ENCODE measurements at places on chromosomes 6 and 20. TPM values are rescaled to one million over a fixed set of nuclear protein-coding genes. Genes with fewer than 3 reads are reported as not detected.

DNA sequence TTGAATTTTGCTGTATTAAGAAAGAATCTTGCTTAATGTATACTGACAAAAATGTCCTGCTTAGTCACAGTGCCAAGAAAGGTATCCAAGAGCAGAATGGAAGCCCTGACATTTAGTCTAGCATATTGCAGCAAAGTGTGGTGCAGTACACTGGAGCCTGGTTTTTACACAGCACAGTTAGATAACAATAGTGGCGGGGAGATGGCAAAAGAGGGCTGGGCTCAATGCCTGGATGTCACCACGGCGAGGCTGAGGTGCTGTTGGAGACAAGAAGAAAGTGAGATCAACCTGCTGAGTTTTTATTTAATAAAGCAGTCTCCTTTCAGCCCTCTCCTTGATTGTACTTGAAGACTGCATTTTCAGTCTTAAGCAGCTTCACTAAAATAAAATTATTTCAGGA lies 426.0 kb downstream of the LMBRD1 start:
- no peaks in the 10 kb centered on the region for H3K4me1 ChIP-seq
- H3K4me3 ChIP-seq: no peak overlapping the region
- no peaks in the 10 kb centered on the region for H3K36me3 ChIP-seq
- H3K27ac ChIP-seq: no peak overlapping the region
- DNase-seq: no peak

DNA sequence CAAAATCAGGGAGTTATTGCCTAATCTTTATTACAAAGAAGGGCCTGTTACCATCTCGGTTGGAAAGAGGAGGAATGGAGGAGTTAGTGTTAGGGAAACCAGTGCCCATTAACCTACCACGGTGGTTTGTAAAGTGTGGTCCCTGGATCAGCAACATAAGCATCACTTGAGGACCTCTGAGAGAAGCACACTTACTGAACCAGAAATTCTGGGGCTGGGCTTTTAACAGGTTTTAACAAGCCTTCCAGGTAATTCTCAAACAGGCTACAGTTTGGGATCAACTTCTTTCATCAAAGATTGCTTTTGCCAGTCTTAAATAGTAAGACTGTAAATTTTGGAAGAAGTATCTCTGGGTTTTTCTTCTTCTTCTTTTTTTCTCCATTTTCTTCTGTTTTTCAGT lies 329.5 kb upstream of the JAG1 start:
- H3K27me3 ChIP-seq: no peaks in the 10 kb centered on the region
- no peak overlapping the region for H3K27ac ChIP-seq
- no peak overlapping the region for H3K4me3 ChIP-seq
- no peak for DNase-seq
- no peaks in the 10 kb centered on the region for H3K36me3 ChIP-seq
- no peaks in the 10 kb centered on the region for H3K4me1 ChIP-seq

- H3K4me3 ChIP-seq: no peak overlapping the region
- H3K4me1 ChIP-seq: no peaks in the 10 kb centered on the region
- DNase-seq: no peak
- H3K27ac ChIP-seq: no peak overlapping the region
- H3K27me3 ChIP-seq: no peaks in the 10 kb centered on the region
These were observed 22.3 kb downstream of the TPBG start for GRCh38 chr6:82385961-82386360.

DNA sequence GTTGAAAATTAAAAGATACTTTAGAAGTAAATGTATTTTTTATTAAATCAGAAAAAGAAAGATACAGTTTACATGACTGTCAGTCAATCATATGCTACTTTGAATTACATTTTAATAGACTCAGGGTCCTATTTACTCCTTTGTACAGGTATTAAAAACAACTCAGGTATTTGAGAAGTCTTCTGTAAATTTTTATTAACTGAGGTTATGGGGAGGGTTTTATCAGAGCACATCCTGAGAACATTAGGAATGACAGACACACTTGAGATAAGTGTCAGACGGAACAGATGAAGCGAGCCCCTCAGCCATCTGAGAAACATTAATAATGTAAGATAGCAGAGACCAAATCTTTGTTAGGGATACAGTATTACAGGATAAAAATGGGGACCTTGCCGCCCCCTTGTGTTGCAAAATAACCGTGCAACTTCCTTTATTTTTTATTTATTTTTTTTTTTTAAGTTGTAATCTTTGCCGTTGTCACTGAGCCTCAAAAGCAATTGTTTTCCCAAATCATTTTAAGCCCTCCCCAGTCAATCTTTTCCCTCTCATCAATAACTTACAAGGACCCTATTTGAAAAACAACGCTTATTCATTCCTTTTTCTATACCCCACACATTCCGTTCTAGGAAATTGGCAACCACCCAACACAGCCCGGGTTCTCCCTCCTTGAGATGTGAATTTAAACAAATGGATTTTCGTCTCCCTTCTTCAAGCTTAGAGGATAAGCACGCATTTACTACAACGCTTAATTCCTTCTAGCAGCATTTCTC lies 126.7 kb downstream of the BCAS1 start:
- H3K4me1 ChIP-seq: peaks cover 12% of the 10 kb centered on the region
- no peaks in the 10 kb centered on the region for H3K36me3 ChIP-seq
- no peak for DNase-seq
- H3K27ac ChIP-seq: no peak overlapping the region
- H3K27me3 ChIP-seq: no peaks in the 10 kb centered on the region

DNA sequence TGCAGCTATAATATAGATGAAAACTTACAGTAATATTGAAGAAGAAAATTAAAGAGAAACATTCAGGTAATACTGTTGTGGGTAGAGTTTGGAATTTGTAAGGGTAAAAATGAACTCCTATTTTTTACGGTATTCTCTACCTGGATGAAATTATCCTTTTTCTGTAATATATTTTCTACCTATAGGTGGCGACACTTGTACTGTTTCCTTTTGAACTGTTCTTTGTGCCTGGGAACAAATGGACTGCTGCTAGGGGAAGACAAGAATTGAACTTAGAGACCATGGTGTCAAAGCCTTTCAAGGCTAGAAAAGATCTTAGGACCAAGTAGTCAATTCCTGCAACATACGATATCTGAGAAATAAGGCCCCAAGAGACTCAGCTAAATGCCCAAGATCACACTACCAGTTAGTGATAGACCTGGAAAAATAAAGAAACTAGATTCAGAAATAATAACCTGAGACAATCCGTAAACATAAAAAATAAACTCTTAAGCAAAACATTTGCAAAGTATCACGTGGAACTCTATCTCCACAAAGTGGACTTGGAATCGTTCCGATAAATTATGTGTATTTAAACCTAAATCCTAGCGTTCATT lies 383.8 kb downstream of the TFAP2A start:
- H3K27ac ChIP-seq: no peak overlapping the region
- no peaks in the 10 kb centered on the region for H3K27me3 ChIP-seq
- no peak for DNase-seq
- H3K4me1 ChIP-seq: no peaks in the 10 kb centered on the region
- no peak overlapping the region for H3K4me3 ChIP-seq
- H3K36me3 ChIP-seq: no peaks in the 10 kb centered on the region

DNA sequence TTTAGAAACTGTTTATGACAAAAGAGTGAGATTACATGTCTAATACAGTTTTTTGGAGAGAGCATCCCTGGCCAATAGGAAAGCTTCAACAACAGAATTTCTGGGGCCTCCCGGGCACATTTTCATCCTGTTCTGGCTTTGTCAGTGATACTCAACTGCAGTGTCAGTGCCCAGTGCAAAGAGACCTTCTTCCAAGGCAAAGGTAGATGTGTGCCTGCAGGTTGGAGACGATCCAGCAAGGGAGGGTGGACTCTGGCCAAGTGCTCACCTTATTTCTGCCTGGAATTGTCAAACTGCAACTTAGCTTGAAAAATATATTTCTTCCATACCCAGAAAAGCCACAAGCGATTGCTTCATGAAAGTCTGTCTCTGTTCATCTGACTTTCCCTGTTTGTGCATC lies 211.6 kb upstream of the SNX9 start:
- H3K4me1 ChIP-seq: no peaks in the 10 kb centered on the region
- no peaks in the 10 kb centered on the region for H3K36me3 ChIP-seq
- no peak overlapping the region for H3K27ac ChIP-seq
- no peaks in the 10 kb centered on the region for H3K27me3 ChIP-seq
- no peak for DNase-seq

DNA sequence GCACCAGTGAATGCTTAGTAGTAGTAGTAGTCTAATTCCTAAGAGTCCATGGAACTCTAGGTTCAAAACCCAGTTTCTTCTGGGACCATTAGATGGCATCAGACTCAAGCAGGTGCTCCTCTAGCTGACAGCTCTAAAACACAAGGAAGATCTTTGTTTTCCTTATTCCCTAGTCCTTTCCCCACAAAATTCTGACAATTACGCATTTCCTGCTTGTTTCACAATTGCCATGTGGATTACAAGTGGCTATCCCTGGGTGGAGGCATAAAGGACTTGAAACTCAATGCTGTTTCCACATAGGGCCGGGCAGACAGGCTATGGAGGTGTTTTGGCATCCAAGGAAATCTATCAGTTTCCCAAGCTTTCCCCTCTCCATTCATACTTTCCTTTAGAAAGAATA lies 9.2 kb upstream of the HLA-DOB start:
- DNase-seq: no peak
- no peak overlapping the region for H3K4me3 ChIP-seq
- no peaks in the 10 kb centered on the region for H3K4me1 ChIP-seq
- H3K27me3 ChIP-seq: no peaks in the 10 kb centered on the region
- H3K36me3 ChIP-seq: peaks cover 24% of the 10 kb centered on the region

GRCh38 chr6:16725145-16725864 lies 36.0 kb downstream of the ATXN1 start:
- no peaks in the 10 kb centered on the region for H3K36me3 ChIP-seq
- peaks cover 8% of the 10 kb centered on the region for H3K4me1 ChIP-seq
- peak overlapping the region; percentile 86 for H3K27ac ChIP-seq
- H3K4me3 ChIP-seq: peak overlapping the region; percentile 31
- no peaks in the 10 kb centered on the region for H3K27me3 ChIP-seq

DNA sequence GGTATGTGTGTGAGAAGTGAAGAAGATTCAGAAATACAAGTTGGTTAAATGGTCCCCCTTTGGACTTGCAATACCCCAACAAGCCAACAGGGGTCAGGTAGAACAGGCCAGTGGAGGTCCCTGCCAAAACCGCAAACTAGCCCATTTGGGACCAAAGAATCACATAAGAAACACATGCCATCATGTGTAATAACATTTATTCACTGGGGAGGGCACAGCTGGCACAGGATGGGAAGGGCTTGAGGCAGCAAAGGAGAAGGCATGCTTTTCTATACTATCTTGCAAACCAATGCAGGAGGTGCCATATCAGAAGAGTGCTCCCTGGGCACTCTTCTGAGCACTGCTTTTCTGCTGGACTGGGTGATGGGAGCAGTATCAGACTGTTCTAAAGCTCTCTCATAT lies 116.1 kb upstream of the TRAF3IP2 start:
- H3K4me3 ChIP-seq: no peak overlapping the region
- no peak for DNase-seq
- H3K27me3 ChIP-seq: no peaks in the 10 kb centered on the region

DNA sequence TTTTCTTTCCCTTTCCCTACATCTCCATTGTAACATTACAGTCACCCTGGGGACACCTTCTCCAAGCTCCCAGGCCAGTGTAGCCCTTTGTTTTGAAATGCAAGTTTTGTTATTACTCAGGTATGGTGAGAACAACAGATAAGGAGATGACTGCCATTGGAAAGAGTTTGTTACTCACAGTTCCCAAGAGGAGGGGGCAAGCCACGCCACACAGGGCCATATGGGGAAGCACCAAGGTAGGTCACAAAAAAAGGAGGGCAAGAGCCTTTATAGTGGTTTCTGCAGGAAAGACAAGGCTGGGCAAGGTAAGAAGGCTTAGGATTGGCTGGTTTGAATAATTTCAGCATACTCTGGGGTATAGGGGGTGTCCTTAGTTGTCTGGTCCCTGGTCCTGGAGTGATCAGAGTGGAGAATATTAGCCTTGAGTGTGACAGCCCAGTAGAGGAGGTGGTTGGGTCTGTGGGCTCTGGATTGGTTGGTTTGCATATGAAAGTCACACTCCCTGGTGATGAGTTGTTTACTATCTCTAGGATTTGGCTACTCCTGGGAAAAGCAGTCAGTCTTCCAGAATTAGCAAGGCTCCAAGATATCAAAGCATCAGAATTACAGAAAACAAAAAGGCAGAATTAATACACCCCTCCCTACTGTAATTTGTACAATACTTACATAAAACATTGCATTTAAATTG lies 33.1 kb upstream of the SMLR1 start:
- no peak overlapping the region for H3K4me3 ChIP-seq
- no peaks in the 10 kb centered on the region for H3K36me3 ChIP-seq
- H3K27me3 ChIP-seq: no peaks in the 10 kb centered on the region

- no peak for DNase-seq
- H3K27me3 ChIP-seq: no peaks in the 10 kb centered on the region
- no peak overlapping the region for H3K4me3 ChIP-seq
- H3K4me1 ChIP-seq: peaks cover 16% of the 10 kb centered on the region
- no peak overlapping the region for H3K27ac ChIP-seq
These were observed 34.8 kb upstream of the UST start for GRCh38 chr6:148711833-148712654.

- DNase-seq: no peak
- H3K36me3 ChIP-seq: no peaks in the 10 kb centered on the region
- no peaks in the 10 kb centered on the region for H3K27me3 ChIP-seq
- no peaks in the 10 kb centered on the region for H3K4me1 ChIP-seq
These were observed 23.6 kb downstream of the BHLHE23 start for GRCh38 chr20:62983210-62983609.

GRCh38 chr6:141261016-141261671 lies 871.6 kb upstream of the GJE1 start:
- H3K36me3 ChIP-seq: no peaks in the 10 kb centered on the region
- no peaks in the 10 kb centered on the region for H3K27me3 ChIP-seq
- no peaks in the 10 kb centered on the region for H3K4me1 ChIP-seq
- no peak for DNase-seq
- H3K4me3 ChIP-seq: no peak overlapping the region
- H3K27ac ChIP-seq: no peak overlapping the region

DNA sequence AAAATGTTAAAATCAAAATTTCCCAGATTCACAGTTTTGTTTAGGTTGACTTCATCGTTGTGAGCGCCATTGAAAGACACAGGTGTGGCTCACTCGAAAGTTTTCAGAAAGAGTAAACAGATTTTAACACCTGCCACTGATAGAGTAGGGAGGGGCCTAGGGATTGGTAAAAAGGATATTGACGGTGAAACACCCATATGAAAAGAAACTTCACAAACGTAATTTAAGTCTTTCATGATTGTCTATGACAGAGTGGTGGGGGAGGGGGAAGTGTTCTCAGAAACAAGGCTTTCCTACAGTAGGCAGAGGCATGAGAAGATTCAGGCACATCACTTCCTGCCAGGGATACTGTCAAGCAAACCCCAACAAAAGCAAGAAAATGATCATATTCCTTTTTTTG lies 101.4 kb downstream of the PERP start:
- no peak for DNase-seq
- no peak overlapping the region for H3K27ac ChIP-seq
- H3K4me1 ChIP-seq: no peaks in the 10 kb centered on the region

Gene RGS17
- not detected for total RNA-seq

Gene OLIG3
- total RNA-seq: not detected

Gene FOXQ1
- 0.21 TPM for total RNA-seq

Gene SPINT3
- not detected for total RNA-seq

Gene KCNK17
- total RNA-seq: not detected

Gene AP5S1
- total RNA-seq: 38.5 TPM
